Midbrain (tissue), 1 donor: ENCODE measurements at places on chromosomes 2 and 18.
A peak's percentile ranks its signal among the peaks of the same experiment; 100 is the strongest.

DNA sequence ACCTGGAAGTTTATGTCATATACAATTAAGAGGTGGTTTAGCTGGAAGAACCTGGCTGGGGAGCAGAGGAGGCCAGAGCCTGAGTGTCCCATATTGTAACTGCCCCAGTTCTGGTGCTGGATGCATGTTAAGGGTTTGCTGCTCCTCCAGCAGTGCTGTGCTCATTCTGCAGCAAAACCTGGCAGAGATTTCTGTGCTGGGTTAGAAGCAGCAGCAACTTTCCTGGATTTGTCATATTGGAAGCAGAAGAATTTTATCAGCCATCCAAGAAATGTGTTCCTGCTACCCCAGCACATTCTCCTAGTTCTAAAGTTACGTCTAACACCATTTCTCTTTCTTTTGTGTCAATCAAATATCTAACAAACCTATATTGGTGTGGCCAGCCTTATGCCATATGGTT, 284.1 kb downstream of the TDRD15 start:
- no peak for DNase-seq

DNA sequence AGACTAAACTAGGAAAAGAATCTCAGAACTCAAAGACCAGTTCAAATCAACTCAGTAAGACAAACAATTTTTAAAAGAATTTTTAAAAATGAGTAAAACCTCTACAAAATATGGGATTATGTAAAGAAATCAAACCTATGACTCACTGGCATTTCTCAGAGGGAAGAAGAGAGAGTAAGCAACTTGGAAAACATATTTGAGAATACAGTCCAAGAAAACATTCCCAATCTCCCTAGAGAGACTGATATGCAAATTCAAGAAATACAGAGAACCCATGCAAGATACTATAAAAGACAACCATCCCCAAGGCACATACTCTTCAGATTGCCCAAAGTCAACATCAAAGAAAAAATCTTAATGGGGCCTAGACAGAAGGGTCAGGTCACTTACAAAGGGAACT, 162.7 kb downstream of the WDPCP start:
- no peak for DNase-seq

- no peak for DNase-seq
These were observed 13.5 kb upstream of the SALL3 start for GRCh38 chr18:78965917-78966792.

DNA sequence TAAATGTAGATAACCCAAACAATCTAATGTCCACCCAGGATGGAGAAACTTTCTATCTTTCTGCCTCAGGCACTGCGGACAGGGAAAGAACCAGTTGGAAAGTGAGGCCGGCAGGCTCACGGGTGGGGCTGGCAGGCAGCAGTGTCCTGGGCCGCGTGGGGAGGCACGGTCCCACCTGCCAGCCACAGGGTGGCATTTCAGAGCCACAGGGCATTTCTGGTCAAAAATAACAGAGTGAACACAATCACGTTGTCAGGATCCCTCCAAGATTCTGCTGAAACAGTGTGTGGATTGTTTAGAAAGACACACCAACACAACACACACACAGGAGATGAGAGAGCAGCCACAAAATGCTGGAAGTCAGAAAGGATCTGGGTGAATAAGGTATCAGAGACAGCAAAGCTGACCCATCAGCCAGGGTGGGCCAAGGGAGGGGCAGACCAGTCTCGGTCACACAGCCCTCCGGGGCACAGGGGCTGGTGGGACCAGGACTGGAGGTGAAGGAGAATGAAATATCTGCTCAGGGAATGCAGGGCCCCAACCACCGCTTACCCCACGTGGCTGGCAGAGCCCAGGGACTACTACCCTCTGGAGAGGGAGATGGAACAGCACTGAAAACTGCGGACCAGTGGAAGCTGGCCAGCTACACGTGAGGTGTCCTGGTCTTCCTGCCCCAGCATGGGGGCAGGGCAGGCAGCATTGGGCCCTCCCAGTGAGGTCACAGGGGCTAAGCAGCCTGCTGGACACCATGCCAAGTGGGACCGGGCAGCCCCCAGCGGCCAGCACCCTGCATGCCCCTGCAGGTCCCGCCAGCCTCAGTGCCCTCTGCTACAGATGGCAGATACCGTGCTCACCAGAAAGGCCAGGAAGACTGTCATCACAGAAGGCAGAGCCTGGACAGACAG, 173.9 kb downstream of the HDAC4 start:
- DNase-seq = peak; percentile 42

GRCh38 chr2:238655974-238656722, 191.7 kb upstream of the TWIST2 start:
- DNase-seq = no peak

- DNase-seq = no peak
These were observed 3.4 kb downstream of the NGEF start for GRCh38 chr2:233009661-233010060.

- no peak for DNase-seq
These were observed 53.4 kb downstream of the SLC66A2 start for GRCh38 chr18:79897940-79898625.

- DNase-seq = no peak
These were observed 213.9 kb upstream of the ITGA4 start for GRCh38 chr2:181243319-181243718.
